ENCODE measurements at places on chromosomes 3 and 15.

DNA sequence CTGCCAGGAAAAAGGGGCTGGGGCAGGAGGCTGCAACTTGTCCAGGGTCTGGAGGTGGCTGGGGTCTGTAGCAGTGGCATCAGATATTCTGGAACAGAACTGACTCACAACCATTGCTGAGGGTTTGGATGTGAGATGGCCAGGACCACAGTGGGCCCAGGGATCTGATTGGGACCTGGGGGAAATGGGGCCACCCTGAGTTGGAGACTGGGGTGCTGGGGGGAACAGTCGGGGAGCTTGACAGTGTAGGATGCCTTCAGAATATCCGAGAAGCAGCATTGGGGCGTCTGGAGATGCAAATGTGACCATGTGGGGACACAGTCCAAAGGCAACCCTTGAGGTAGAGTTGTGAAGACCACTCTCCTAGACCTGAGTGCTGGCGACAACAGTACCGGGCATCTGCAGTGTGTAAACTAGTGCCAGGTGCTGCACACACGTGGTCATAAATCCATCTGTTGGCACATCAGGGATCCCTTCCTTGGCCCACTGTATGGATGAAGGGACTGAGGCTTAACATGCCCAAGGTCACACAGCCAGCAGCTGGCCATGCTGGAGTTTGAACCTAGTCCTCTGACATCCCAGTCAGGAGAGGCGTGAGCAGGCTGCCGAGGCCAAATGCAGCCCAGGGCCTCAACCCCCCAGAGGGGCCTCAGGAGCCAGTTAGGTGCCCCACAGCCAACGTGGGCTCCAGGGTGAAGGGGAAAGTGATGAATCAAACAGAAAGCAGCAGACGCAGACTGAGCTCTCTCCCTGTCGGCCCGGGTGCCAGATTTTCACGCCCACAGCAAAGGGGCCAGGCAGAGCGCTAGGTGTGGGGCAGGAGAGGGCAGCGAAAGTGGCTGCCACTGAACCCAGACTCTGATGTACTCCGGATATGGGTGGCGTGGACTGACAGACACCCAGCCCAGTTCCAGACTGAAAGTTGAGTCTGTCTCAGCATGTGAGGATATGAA, 18.8 kb downstream of the HEMK1 start:
- ATAC-seq: peak; percentile 72

DNA sequence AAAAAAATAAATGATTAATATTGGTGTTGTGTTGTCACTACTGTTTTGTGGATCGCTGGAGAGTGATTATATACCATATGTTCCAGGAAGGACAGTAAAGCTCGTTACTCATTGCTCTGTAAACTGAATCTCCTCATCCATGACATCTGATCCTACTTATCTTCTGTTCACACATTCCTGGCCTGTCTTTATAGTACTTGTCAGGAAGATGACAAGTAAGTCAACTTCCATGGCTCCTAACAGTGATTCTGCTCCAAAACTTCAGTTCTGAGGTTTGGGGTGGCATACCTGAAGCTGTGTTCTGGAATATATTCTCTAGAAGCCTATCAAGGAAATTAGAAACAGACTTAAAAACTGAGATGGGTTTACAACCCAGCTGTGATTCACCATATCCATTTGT, 288.9 kb downstream of the ZBBX start:
- no peak for ATAC-seq

- ATAC-seq: no peak
Observed at GRCh38 chr3:126577261-126577660, 18.5 kb upstream of the C3orf22 start.

DNA sequence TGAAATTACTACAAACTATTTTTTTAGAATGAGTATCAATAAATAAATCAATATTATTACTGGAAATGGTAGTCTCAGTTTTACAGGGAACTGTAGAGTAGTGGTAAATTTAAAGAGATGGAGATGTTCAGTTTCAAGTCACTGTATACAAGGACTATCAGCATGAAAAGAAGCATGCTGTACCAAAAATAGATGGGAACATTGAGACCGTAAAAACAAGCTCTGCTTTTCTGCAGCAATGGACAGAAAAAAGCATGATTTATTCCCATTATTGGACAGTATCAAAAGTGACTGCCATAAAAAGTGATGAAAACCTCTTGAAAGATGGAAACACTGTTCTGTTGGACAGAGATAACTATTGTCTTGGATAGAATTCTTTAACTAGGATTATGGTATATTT, 187.2 kb downstream of the EPHA6 start:
- no peak for ATAC-seq

DNA sequence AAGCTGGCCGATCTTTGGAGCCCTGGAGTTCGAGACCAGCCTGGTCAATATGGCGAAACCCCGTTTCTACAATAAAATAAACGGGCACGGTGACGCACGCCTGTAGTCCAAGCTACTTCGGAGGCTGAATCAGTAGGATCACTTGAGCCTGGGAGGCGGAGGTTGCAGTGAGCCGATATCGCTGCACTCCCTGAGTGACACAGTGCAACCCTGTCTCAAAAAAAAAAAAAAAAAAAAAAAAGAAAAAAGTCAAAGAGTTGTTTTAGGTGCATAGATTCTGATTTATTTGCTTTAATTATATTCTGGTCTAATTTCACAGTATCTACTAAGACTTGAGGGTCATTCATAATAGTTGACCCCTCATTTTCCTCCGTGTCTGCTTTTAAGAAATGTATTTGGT, 1.7 kb downstream of the ARL13B start:
- no peak for ATAC-seq

GRCh38 chr3:8112587-8112986, 389.0 kb upstream of the LMCD1 start:
- ATAC-seq: no peak

GRCh38 chr3:159916052-159916451, 72.6 kb upstream of the IL12A start:
- ATAC-seq: no peak

DNA sequence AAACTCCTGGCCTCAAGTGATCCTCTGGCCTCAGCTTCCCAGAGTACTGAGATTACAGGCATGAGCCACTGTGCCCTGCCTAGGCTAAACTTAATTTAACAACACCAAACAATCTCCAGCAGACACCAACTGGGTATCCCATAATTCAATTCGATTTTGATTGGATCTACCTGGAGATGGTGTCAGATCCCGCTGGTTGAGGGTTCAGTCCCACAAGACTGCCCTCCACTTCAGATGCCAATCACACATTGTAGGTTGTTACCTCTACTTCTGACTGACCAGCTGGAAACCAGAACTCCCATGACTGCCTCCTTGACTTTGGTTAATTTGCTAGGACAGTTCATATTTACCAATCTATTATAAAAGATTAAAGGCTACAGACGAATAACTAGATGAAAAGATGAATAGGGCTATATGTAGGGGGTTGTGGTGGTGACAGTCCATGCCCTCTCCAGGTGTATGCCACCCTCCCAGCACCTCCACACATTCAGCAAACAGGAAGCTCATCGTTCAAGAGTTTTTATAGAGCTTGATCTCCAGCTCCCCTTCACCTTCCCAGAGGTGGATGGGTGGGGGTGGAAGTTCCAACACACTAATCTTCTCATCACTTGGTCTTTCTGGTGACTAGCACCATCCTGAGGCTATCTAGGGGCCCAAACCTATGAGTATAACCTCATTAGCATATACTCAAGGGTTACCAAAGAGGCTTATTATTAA, 9.3 kb downstream of the B2M start:
- ATAC-seq: peak; percentile 20

- ATAC-seq: no peak
Observed at GRCh38 chr3:67593761-67594234, 60.6 kb downstream of the SUCLG2 start.

- ATAC-seq: no peak
Observed at GRCh38 chr15:87362531-87362930, 894.0 kb downstream of the NTRK3 start.

DNA sequence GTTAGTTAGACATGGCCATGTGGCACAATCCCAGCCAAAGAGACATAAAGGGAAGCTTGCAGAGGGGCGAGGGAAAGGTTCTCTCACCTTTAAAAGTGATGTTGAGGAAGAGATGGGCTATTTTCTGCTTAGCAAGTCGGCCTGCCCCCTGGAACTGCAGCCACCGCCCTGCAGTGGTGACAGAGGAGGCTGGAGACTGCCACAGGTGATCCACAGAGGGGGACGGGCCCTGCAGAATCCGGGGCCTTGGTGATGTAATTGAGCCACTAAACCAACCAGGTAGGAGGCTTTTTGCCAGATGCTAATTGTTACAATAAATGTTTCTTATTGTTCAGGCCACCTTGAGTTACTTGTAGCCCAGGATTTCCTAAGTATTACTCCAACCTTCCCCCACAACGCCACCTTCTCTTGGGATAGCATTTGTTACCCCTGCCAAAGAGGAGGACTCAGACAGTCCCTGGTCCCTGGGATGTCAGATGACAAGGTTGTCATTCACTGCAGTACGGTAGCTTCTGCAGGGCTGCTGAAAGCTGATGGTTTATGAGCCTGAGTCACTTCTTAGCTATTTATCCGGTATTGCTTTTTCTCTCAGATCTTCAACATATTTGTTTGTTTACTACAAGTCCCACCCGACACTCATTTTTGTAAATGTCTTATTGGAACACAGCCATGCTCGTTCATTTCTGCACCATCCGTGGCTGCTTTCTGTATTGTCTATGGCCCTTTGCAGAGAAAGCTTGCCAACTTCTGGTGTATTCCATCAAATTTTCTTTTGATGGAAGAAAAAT, 63.3 kb upstream of the SEC61A1 start:
- no peak for ATAC-seq

DNA sequence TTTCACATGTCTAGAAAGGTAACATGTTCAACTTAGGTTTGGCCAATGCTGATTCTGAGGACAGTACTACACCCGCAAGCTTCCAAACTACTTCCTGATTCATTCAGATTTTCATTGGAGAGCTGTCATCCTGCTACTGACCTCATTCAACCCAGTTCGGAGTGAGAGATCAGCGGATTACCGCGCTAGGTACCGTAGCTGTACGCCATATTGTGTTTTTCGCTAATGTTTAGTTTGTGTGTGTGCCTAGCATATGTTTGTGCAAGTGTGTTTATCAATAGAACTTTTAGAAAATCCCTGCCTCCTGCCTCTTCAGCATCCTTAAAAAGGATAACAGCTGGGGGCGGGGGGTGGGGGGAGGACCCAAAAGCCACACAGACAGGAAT, 1.1 kb downstream of the ZBTB20 start:
- ATAC-seq: no peak

DNA sequence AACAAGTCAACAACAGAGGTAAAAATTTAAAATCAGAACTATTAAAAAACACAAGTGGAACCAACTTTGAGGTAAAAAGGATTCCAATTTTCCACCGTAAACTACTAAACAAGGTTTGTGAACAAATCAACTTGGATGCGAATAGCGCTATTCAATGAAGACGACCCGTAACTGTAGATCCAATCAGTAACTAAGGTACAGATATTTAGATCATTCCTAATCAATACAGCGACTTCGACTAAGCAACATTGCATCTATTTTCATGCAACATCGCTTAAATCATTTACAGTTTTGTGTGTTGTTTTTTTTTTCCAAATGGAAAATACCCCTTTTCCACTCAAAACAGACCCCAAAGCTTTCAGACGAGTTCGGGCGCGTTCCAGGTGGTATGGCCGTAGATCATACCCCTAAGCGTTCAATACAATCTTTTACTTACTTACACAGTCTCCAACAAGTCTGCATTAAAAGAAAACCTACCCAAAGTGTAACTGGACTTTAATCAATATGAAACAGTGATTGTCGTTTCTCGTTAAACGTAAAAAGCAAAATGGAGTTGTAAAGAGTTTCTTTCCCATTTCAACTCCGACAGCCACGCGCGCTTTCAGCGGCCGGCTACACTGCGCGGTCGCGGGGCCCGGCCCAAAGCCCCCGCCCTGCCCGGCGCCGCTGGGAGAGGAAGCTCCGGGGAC, 786 bp downstream of the RHOA start:
- ATAC-seq: no peak

DNA sequence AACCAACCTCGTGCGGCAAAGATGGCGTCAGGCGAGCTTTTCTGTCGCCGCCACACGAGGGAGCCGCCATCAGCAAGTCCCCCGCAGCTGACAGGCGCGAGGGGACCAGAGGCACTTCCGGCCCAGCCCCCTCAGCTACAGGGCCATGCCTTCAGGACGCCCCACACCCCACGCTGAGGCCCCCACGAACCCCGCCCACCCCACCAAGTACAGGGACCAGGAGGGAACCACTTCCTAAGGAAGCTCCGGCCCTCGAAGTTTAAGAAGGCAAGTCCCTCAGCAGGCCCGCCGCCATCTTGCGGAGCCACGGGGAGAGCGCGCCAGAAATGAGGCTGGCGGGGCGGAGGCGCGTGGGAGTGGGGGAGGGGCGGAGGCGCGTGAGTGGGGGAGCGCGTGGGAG, 790 bp downstream of the DAZL start:
- ATAC-seq: no peak

DNA sequence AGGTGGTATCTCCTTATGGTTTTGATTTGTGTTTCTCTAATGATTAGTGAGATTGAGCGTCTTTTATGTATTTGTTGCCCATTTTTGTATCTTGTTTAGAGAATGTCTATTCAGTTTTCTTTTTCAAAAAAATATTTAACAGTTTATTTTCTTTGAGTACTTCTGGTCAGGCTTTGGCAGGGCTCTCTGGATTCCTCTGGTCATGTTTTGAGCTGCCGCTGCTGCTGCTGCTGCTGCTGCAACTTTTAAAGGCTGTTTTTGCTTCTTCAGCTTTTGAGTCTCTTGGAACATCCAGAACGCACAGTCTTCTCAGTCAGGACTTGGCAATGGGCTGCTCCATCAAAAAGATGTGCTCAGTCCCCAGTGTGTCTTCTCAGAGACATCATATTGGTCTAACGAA, 40.1 kb downstream of the REC114 start:
- ATAC-seq: no peak

DNA sequence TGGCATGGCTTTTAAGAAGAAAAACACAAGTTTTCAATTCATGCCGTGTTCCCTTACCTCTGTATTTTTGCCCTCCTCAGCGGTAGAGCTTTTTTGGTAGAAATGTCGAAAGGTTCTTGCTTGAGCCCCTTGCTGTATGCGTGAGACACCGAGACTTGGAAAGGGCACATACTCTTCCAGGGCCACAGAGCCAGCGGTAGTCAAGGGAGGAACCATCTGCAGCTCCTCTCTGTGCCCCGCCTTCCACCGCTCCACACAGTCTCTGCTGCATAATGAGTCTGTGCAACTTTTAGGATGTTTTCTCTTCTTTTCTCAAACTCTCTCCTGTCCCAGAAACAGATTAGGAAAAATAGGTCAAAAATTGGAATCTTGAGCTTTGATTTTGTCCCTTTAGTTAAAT, 77.5 kb downstream of the LPP start:
- ATAC-seq: no peak

GRCh38 chr15:89333011-89333860, 1.4 kb downstream of the POLG start:
- ATAC-seq: no peak

- no peak for ATAC-seq
Observed at GRCh38 chr3:62134061-62134496, 239.3 kb downstream of the FEZF2 start.
